Breast epithelium (tissue), 4 donors: ENCODE measurements at places on chromosomes 1 and 21.

DNA sequence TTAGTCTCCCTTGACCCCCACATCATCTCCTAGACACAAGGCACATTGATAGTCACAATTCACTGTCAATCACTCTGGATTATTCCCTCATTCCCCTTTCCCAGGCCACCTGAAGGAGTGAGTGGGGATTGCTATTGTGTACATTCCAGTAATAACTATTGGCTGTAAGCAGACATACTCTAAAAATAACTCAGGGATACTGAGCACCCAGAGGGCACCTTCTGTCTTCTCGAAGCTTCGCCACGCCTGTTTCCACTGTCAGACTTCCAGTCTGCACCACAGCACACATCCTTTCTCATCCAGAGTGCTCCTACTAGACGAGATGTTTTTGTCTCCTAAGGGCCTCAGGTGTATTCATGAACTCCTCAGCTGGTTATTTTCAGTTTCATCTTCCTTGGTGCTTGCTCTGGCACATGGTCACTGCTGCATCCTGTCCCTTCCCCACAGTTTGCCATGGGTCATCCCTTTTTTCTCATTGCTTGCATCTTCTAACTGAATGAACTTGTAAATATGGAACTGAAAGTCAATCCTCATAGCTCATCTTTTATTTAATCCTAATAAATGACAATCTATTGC, 848 bp upstream of the APOBEC4 start:
- DNase-seq, result no peak

DNA sequence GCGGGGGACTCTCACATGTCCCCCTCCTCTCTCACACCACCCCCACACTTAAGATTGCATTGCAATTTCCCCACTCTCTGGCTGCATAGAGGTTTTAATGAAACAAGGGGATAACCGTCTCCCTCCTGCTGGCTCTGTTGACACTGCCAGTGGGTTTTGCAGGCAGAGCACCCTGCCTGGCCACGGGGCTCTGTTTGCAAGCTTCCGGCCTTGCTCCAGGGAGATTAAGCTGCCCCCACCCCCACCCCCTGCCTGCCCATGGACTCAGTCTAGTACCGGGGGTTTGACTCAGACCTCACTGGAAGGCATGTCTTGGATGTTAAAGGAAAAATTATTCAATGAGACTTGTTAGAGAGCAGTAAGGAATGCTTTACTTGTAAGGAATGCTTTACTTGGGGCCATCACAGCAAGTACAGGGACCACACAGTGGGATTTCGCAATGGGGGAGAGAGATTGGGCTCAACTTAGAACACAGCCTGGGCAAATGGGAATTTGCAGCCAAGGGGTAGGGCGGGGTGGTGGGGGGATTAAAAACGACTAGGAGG, 101.0 kb downstream of the AJAP1 start:
- no peak for DNase-seq

- DNase-seq, result no peak
Observed at GRCh38 chr1:165753934-165754333, 14.7 kb downstream of the TMCO1 start.

GRCh38 chr1:15625056-15625917, 8.0 kb downstream of the DDI2 start:
- DNase-seq, result no peak

DNA sequence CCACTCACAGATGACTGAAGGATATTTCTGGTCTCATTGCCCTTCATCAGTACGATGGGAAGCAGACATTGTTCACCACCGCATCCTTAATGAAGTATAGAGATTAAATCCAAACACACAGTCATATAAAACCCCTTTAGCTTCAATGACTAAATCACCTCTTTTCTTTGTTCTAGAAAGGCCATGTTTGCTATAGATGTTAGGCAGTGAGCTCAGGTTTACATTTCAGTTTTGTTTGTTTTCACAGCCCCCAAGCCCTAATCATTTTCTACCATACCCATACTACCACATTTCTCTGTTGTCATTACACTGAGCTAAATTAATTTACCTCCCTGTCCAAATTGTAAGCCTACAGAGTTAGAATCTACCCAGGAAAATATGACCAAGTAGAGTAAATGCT, 385.1 kb downstream of the NTNG1 start:
- no peak for DNase-seq

DNA sequence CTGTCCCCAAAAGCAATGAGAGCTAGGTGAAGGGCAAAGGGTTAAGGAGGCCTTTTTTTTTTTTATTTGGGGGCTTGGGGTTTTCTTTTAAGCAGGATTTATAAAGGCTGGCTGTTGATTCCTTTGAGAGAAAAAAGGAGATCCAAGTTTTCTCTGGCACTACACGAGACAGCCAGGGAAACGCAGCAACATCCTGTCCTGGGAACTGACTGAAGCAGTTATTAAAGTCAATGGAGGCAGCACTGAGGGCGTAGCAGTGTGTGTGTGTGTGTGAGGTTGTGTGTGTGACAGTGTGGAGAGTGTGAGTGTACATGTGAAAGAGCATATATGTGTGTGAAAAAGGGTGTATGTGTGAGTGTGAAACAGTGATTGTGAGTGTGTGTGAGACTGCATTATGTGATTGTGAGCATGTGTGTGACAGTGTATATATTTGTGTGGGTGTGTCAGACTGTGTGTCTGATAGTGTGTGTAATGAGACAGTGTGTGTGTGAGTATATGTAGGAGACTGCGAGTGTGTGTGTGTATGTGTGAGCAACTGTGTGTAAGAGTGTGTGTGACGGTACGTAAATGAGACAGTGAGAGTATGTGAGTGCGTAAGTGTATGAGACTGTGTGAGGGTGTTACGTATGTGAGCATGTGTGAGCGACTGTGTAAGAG, 65.9 kb upstream of the TIAM1 start:
- no peak for DNase-seq
